CD4-positive, alpha-beta T cell treated with Interleukin-15 for 4 hours (primary cell): ENCODE measurements at places on chromosomes 4 and X.

DNA sequence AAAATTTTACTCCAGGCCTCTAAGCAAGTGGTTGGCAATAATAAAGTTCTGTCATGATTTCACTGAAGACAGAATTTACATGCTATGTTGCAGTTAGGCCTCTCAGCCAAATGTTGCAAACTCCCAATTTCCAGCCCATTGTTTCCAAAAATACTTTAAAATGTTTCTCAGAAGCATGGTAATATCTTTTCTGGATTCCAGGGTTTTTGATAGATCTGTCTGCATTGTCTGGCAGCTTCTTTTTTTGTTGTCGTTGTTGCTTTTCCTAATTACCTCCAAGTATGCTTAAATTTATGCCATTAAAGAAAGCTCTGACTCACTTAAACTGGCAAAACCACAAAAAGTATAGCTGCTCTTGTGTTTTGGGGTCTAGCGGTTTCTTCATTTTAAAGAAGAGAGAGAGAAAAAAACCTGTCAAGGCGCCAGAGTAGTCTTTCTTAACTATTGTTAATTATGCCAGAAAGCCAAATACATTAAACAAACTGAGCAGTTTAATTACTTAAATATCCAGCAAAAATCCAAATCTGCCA is 97.0 kb downstream of the AGTR2 start:
- no peak for DNase-seq

GRCh38 chr4:6377626-6378492 is 94.6 kb downstream of the PPP2R2C start:
- no peak for DNase-seq

DNA sequence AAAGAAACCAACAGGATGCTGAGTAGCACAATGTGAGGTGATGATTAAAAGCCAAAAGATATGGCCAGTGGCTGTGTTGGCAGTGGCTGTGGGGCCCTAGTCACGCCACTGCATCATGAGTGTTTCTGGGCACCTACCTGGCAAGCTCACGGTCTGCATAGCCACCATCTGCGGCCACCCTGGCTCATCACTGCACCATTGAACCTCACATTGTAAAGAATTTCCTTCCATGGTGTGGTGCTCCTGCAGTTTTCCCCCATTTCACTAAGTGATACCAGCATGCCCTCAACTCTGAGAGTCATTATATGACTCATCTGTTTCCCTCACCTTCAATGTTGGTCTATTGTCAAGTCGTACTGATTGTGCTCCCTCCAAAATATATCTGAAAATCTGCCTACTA is 45.5 kb upstream of the CLNK start:
- no peak for DNase-seq

GRCh38 chr4:120202222-120202621 is 135.6 kb upstream of the MAD2L1 start:
- no peak for DNase-seq

GRCh38 chrX:107465932-107466620 is 16.6 kb downstream of the FRMPD3 start:
- DNase-seq: no peak
